ENCODE measurements at places on chromosomes 4 and X.

- DNase-seq, result no peak
These were observed 54.9 kb downstream of the DCTD start for GRCh38 chr4:182862141-182862875.

DNA sequence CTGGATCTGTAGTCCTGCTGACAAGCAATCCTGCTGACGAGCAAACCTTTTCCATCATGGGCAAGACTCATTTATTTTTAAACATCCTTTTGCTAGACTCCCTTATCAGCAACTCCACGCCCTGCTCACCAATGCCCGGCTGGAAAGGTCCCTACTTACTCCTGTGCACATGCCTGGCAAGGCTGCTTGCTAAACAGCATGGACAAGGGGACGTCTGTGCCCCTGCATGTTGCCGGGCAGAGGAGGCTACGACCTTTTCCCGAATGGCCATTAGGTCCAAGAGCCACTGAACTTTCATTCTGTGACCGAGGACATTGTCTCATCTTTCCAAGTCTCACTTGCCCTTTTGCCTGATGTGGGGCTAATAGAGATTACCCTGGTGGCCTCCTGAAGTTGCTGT is 98.6 kb downstream of the MGST2 start:
- no peak for DNase-seq

DNA sequence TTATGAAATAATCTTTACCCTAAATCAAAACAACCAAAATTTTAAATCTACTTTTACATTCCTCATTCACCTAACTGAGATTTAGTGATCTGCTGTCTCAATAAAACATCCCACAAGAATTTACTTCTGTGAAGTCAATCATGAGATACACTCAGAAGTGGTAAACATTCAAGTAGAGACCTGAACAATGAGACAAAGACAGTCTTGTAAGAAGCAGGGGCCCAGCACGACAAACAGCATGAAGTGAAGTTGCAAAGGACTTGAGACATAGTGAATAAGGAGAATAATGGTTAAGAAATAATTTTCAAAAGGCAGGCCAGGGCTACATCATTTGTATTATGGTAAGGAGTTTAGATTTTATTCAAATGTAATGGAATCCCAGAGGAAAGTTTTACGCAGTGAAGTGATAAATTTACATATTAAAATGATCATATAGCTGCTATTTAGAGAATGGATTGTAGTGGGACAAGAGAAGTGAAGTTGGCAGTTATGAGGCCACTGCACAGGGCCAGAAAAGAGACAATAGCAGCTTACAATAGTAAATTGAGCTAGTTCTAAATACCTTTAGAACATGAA is 101.9 kb downstream of the MAB21L2 start:
- no peak for DNase-seq

DNA sequence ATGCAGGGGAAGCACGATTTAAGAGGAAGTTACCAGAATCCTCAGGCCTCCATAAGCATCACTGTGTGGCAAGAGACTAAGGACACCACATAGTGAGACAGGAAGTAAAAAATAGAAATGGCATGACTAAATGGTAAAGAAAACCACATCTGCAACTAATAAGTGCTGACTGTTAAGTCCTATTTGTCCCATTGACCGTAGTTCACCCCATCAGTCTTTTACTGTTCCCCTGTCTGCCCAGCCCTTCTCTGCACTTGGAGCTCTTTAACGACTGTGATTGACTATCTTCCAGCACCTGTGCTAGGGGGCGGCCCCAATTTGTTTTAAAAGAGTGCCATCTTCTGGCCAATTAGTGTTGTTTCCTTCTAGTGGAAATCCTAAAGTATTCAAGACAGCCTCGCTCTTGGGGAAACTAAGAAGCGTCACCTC is 94.2 kb downstream of the MAOA start:
- peak; percentile 5 for DNase-seq

- no peak for DNase-seq
These were observed 58.5 kb upstream of the NUDT6 start for GRCh38 chr4:122980860-122981259.

DNA sequence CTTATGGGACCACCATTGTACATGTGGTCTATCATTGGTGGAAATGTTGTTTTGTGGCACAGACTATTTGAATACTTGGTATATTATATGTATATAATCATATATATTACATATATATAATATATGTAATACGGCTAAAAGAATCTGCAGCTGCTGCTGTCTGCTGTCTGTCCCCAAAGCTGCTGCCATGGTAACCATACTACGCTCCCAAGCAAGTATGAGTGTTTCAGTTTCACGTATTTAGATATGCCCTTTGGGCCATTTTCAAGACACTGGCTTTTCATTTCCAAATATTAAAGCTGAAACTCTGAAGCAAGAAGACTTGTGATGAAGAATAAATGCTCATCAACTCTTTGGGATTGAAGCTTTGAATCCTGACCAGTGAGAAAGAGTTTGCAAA is 42.0 kb upstream of the ARSJ start:
- DNase-seq, result no peak

DNA sequence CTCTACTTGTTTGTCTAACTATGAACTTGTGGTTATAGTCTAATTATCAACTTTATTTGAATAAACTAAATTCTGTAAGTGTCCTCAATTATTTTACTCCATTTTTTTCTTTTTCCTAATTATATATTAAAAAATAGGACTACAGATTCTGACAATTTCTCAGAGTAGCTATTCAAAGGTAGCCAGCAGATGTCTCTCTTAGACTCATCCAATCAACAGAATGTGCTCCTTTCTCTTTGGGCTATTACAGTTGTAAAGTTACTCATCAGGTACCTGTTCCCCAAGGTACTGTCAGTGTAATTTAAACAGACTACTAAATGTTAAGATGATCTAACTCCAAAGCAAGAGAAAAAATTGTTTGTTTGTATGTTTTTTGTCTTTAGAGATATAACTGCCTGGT is 248.6 kb downstream of the PCDH18 start:
- DNase-seq, result no peak

DNA sequence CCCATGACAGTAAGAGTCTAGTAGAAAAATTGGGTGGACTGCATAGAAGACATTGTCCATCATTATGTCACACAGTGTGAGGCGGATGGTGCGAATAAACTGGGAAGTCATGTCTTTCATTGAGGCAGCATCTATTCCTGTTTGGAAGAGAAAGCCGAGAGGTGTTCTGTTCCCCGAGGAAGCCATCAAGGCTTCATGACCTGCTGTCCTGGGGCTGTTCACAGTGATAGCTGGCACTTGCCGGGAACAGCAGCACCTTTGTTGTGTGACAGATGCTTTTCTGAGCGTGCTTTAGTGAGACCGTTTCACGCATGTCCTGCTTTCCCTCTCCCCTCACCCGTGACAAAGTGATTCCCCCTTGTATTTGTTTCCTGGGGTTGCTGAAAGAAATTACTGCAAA is 20.3 kb downstream of the RGS12 start:
- no peak for DNase-seq

DNA sequence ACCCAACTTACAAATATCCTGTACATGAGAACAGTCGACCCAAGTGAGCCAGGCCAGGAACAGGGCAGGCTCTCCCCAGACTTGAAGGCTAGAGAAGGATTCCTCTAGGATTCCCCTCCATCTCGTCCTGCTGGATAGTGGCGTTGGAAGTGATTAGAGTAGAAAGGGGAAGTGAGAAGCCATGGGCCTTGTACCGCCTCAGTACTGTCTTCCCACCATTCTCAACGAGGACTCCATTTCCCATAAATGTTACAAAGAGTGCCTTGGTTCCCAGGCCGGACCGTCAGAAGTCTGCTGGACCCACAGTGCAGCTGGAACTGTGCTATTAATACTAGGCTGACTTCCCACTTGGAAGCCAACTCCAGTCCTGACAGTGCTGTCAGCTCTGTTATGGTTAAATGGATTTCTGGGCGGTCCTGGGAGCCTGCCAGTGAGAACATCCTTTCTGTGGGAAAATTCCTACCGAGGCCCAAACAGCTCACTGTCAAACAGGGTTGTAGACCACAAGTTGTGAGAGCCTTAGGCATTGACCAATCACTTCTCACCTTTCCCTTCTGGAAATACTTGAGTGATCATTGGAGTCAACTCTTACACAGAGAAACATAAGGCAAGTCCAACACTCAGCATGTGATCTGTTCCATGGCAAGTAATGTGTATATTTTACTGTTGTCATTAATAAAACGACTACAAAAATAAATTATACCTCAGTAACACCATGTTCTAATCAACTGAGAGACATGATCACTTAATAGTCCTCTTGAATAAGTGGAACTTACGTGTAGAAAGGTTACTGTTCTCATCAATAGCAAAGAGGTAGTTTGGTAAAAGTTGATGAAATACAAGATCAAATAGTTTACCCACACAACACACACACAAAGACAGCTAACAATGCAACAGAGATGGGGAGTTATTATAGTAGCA is 58.4 kb downstream of the AMELX start:
- no peak for DNase-seq

GRCh38 chr4:152011469-152011868 is 250.7 kb upstream of the GATB start:
- no peak for DNase-seq

DNA sequence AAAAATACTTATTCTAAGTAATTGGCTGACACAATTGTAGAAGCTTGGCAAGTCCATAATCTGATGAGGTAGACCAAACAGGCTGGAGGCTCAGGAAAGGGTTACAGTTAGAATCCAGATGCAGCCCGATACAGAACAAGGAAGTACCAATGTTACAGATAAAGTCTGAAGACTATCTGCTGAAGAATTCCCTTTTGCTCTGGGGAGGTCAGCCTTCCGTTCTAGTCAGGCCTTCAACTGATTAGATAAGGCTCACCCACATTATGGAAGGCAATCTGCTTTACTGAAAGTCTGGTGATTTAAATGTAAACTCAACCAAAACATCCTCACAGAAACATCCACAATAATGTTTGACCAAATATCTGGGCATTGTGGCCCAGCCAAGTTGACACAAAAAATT is 7.4 kb upstream of the DYNLT3 start:
- DNase-seq, result no peak

DNA sequence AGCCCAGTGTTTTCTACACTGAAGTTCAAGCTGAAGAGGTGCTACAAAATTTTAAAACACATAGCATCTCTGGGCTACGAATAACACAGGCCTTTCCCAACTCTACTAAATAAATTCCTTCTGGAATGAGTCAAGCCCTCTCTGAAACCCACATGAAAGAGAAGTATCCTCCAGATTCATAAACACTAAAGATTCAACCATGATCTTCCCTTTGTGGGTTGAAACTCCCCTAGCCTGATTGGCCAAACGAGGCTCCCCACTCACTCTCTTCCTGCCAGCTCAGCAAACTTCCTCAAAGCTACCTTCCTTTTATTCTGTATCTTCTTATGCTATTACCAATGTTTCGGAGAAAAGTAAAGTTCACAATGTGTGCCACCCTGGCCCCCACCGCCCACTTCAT is 95.4 kb downstream of the NKX6-1 start:
- DNase-seq, result no peak

DNA sequence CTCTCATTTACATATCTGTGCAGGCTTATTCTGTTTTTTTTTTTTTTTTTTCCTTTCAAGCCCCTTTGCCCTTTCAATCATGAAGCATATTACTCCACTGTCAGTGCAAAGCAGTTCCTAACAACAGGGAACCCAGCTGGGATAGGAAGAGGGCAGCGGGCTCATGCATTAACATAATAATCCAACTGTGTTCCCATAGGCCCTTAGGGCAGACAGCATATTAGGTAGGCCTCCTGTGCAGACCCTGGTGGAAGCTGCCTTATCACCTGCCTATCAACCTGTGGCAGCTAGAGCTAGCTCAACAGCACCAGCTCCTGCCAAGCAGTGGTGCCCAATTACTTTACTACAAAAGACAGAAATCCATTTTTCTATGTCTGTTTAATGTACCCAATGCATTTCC is 49.3 kb downstream of the SLC10A7 start:
- no peak for DNase-seq

- DNase-seq, result no peak
These were observed 38.6 kb downstream of the PHOX2B start for GRCh38 chr4:41709844-41710481.

DNA sequence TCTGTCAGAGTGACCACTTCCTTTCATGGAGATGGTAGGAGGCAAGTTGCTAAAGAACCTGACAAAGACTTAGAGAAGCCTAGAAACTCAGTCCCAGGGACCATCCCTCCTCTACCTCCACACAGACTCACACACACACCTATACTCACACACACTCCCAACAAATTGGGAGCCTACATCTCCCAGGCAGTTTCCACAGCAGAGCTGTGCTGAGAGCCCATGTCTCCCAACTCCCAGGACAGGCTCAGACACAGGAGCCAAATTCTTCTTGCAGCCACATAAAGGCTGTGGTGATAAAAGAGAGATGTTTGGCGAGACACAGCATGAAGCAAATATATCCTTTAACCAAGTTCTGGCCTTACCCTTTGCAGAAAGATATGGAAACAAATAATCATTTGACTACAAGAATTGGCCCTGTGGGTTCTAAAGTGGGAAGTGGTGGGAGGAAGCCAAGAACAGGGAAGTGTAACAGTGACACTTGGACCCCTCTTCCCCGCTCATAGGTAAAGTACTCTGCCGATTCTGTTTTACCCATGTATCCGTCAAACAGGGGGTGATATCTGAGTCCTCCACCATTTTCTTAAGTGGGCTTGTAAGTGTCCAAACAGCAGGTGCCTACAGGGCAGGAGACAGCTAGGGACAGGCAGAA is 11.0 kb upstream of the IDS start:
- DNase-seq, result no peak

DNA sequence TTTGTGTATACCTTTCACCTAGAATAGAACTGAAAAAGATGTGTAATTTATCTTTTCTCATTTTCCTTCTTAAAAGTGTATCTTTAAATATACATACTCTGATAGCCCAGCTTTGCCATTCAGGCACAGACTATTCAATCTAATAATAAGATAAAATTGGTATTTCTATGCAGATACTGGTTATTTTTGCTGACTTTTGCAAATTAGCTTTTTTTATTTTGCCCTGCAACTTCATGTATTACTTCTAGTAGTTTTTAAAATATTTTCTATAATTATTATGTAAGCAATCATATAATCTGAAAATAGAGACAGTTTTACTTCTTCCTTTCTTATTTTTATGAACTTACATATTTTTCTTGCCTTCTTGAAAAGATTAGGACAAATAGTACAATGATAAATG is 45.4 kb upstream of the FREM3 start:
- DNase-seq, result no peak

DNA sequence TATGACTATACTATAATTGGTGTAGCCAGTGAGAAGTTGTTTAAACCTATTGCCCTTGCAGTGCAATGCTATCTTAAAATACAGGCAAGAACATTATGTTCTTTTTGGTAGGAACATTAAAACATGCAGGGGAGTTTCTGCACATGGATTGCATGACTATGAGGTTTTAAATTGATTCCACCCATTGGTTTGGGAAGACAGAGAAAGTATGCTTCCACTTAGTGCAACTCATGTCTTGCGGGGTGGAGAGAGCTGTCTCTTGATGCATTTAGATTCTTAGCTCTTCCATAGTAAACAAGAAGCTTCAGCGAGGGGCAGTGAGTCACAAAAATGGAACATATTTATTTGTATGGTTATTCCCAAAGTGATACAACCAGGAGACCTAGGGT is 39.5 kb upstream of the RASL11B start:
- DNase-seq, result no peak

GRCh38 chr4:155667568-155668511 is 1.2 kb downstream of the GUCY1A1 start:
- no peak for DNase-seq

- no peak for DNase-seq
These were observed 246.7 kb upstream of the ARSJ start for GRCh38 chr4:114226179-114226578.

All from stimulated activated CD4-positive, alpha-beta T cell treated with anti-CD3 and anti-CD28 coated beads, Interleukin-15, amount 100 ng/mL, for 1 hour (primary cell).